ENCODE measurements at places on chromosomes 6 and 20.

DNA sequence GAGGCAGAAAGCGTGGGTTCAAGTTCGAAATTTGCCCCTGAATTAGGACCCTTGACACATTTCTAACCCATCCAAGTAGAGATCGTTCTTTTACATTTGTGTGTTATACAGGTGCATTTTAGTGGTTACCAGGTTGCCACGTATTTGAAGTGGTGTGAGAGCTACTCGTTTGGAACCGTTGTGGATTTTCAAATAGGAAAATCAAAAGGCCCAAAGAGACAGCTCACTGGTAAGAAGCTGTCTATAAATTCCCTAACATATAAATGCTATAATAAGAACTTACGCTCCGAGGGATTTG is 1.6 kb upstream of the REV3L start:
- no peak for DNase-seq

GRCh38 chr6:154664287-154664686 is 68.9 kb upstream of the SCAF8 start:
- no peak for DNase-seq

- no peak for DNase-seq
Observed at GRCh38 chr6:168124158-168124557, 45.1 kb upstream of the FRMD1 start.

GRCh38 chr6:108902382-108902792 is 54.2 kb downstream of the ARMC2 start:
- no peak for DNase-seq

DNA sequence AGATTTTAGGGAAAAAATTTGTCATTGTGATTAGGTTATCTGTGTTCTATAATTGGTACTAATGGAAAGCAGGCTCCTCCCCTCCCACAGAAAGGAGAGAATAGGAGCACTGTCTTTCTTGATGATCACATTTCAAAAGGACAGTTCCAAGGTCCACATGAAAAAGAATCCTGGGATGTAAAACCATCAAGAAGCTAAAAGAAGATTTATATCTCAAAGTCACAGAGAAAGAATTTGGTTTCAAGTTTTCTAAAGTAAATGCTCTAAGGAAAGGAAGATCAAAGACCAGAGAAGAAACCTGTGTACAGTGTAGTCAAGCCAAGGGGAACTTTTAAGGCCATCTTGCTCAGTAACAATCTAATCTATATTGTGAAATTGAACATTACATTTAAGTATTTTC is 652.7 kb upstream of the HS3ST5 start:
- DNase-seq, result no peak

DNA sequence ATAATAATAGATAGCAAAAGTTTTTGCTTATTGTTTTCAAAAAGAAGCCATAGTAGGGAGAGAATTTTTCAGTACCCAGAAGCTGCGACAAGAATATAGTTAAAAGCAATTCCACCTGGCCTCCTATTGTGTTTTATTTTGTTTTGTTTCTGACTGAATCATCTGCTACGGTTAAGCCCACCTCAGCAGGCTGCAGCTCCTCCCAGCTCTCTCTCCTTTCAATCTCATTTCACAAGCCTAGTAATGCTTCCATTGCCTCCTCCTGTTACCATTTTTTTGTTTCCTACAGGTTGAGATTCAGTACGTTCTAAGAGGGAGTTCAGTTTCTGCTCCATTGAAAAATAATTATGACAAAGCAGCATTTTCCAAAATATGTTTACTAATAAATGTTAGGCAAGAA is 77.9 kb downstream of the PCSK2 start:
- no peak for DNase-seq

DNA sequence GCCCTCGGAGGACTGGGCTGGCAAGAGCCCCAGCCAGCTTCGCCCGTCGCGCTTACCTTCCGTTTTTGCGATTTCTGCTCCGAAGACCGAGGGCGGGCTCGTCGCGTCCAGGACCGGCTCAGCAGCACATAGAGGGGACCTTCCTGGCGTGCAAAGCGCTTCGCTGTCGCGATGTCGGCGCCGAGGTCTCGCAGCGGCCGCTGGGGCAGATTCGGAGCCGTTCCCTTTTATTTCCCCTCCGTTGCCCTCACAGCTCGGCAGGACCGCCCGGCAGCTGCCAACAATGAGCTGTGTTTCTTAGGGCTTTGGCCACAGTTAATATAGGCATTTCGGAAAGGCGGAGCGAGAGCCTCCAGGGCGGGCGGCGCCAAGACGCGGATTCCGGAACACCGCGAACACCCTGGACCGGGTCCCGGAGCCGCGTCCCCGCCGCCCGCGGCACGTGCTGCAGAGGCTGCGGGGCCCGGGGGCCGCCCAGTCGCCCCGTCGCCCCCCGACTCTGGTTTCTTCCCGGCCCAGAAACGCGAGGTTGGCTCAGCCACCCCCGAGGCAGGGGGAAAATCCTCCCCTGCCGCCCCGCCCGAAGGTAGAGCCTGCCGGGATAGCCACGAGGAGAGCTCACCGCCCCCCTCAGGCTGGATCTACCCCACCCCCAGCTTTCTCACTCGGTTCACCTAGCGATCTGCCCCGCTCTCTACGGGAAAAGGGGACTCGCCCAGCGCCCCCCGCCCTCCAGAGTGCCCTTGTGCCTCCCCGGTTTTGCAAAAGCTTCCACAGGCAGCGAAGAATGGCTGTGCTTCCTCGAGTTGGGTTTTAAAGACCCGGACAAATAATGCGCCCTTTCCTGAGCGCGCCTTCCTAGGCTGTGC is at the start of gene CITED2:
TSS of gene CITED2 (minus strand) at position 292 of the 869 bp plus-strand sequence. CDS start 704 bp downstream, outside the sequence.
- peak; percentile 97 for DNase-seq

DNA sequence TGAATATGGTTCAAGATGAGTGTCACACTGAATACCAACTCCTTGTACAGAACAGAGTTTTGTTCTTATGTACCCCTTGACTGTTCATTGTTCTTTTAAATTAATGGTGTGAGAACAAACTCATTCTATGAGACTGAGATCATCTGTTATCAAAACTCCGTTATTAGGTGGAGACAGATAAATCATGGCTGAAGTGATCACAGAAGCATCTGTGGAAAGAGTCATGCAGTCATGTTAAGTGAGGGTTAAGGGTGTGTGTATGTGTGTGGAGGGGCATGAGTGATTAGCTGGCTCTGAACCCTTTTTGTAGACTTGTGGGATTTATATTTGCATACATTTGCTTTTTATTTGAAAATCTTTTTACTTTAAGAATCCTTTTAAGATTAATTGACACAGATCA is 24.7 kb downstream of the ADGRG6 start:
- no peak for DNase-seq

DNA sequence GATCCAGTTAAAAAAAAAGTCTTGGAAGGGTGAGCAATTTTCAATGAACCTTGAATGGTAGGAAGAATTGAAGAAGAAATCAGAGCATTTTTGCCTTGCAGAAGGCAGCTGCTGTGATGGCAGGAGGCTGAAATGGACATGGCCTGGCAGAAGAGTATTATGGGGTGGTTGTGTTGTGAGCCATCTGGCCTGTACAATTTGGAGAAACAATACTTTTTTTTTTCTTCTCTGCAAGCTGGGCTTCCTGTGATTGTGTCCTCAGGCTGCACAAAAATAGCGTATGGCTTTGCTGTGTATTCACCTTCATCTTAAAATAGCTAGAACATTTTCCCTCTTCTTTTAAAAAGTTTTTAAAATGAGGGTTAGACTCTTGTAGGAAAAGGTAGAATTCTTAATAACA is 21.4 kb downstream of the SYCP2L start:
- DNase-seq, result no peak

GRCh38 chr6:146950351-146950835 is 253.8 kb upstream of the STXBP5 start:
- no peak for DNase-seq
